ENCODE measurements at places on chromosomes 13 and 19. TPM values are rescaled to one million over a fixed set of nuclear protein-coding genes. Genes with fewer than 3 reads are reported as not detected.

Gene MRPL54
- 23.0 TPM for total RNA-seq

Gene GNG8
- total RNA-seq = not detected

Gene ABHD8
- total RNA-seq = 6.8 TPM

Gene SIAH3
- total RNA-seq = 0.16 TPM

Gene B3GLCT
- 22.4 TPM for total RNA-seq

Gene CILP2
- 0.32 TPM for total RNA-seq
